Aorta (tissue), 5 donors: ENCODE measurements at places on chromosomes 2 and 18. TPM values are rescaled to one million over a fixed set of nuclear protein-coding genes. Genes with fewer than 3 reads are reported as not detected.

DNA sequence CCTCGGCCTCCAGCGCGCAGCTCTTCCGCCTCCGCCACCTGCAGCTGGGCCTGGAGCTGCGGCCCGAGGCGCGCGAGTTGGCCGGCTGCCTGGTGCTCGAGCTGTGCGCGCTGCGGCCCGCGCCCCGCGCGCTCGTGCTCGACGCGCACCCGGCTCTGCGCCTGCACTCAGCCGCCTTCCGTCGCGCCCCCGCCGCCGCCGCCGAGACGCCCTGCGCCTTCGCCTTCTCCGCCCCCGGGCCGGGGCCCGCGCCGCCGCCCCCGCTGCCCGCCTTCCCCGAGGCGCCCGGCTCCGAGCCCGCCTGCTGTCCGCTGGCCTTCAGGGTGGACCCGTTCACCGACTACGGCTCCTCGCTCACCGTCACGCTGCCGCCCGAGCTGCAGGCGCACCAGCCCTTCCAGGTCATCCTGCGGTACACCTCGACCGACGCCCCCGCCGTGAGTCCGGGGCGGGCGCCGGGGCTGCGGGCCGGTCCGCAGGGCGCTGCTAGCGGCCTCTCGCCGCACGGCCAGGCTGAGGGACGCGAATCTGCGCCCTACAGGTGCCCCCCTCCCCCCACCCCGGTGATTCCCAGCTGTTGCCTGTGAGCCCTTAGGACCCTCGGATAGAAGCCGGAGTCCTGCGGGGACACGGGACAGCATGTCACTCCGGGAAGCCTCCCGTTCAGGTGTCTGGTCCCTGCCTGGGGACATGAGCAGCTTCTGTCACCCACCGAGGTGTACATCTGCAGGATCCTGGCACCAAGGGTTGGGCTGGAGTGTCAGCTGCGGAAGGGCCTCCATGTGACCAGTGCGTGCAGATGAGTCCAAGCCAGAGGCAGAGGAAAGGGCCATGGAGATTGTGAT is 616 bp downstream of the RNPEPL1 start:
- no peak overlapping the region for H3K27ac ChIP-seq
- no peaks in the 10 kb centered on the region for H3K36me3 ChIP-seq
- peak; percentile 90 for DNase-seq
- H3K4me1 ChIP-seq: no peaks in the 10 kb centered on the region

The ABCG8 gene
- total RNA-seq: not detected

GRCh38 chr2:17373741-17374140 is 144.5 kb downstream of the RAD51AP2 start:
- no peak overlapping the region for H3K4me3 ChIP-seq
- H3K36me3 ChIP-seq: no peaks in the 10 kb centered on the region
- no peak overlapping the region for H3K27ac ChIP-seq

The IGFBP5 gene
- 1,222 TPM for total RNA-seq

The RFTN2 gene
- 17.5 TPM for total RNA-seq

- H3K4me1 ChIP-seq: no peaks in the 10 kb centered on the region
- no peaks in the 10 kb centered on the region for H3K36me3 ChIP-seq
- DNase-seq: no peak
- H3K27ac ChIP-seq: no peak overlapping the region
- no peak overlapping the region for H3K4me3 ChIP-seq
- no peaks in the 10 kb centered on the region for H3K27me3 ChIP-seq
These were observed 37.9 kb downstream of the CDH20 start for GRCh38 chr18:61371111-61371510.

GRCh38 chr2:192148620-192149321 is 46.0 kb downstream of the TMEFF2 start:
- peaks cover 7% of the 10 kb centered on the region for H3K4me1 ChIP-seq
- H3K27me3 ChIP-seq: no peaks in the 10 kb centered on the region
- H3K4me3 ChIP-seq: no peak overlapping the region

DNA sequence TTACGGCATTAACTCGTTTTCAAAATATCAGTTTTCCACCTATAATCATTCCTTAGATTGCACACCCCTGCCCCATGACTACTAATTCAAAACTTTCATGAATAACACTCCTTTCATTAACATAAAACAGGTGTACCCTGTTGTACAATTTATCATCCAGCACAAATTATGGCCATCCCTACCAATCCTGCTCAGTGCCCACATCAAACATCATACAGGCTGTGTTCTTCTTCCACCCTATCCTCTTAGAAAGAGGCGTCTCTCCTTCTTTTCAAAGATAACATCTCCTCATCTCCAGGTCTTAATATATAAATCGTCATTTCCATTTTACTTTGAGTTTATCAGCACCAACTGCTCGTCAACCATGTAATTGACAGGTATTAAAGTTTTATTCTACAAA is 67.6 kb downstream of the SLC66A3 start:
- DNase-seq: no peak
- H3K36me3 ChIP-seq: peaks cover 2% of the 10 kb centered on the region
- H3K27me3 ChIP-seq: no peaks in the 10 kb centered on the region
- no peak overlapping the region for H3K27ac ChIP-seq

DNA sequence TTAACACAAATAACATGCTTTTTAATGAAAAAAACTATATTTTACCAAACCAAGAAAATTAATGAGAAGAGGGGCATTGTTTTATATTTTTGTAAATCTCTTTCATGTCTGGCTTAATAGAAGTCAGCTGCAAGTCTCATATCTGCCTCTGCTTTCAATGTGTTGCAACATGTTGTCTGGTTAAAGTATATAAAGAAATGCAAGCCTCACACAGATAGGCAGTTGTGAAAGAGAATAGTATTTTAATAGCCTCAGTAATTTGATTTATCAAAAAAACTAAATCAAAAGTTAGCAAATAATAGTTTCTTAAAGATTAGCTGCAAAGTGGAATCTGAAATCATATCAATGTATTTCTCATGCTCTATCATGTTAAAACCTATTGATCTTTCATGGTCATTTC is 52.9 kb upstream of the NCOA1 start:
- no peaks in the 10 kb centered on the region for H3K36me3 ChIP-seq
- no peak overlapping the region for H3K27ac ChIP-seq
- peaks cover 3% of the 10 kb centered on the region for H3K4me1 ChIP-seq
- no peak overlapping the region for H3K4me3 ChIP-seq
- DNase-seq: no peak

The IL36A gene
- total RNA-seq: not detected

- H3K4me1 ChIP-seq: no peaks in the 10 kb centered on the region
- H3K36me3 ChIP-seq: no peaks in the 10 kb centered on the region
- no peak overlapping the region for H3K27ac ChIP-seq
These were observed 124.2 kb downstream of the NFATC1 start for GRCh38 chr18:79519751-79520477.

- no peak overlapping the region for H3K4me3 ChIP-seq
- H3K27me3 ChIP-seq: peaks cover 4% of the 10 kb centered on the region
- H3K4me1 ChIP-seq: no peaks in the 10 kb centered on the region
- DNase-seq: no peak
- no peak overlapping the region for H3K27ac ChIP-seq
These were observed 16.5 kb upstream of the MARCO start for GRCh38 chr2:118925476-118925875.

- no peaks in the 10 kb centered on the region for H3K4me1 ChIP-seq
- H3K4me3 ChIP-seq: no peak overlapping the region
- no peak for DNase-seq
- H3K27me3 ChIP-seq: no peaks in the 10 kb centered on the region
- no peaks in the 10 kb centered on the region for H3K36me3 ChIP-seq
- no peak overlapping the region for H3K27ac ChIP-seq
These were observed 221.3 kb downstream of the MBD2 start for GRCh38 chr18:54003195-54003594.

DNA sequence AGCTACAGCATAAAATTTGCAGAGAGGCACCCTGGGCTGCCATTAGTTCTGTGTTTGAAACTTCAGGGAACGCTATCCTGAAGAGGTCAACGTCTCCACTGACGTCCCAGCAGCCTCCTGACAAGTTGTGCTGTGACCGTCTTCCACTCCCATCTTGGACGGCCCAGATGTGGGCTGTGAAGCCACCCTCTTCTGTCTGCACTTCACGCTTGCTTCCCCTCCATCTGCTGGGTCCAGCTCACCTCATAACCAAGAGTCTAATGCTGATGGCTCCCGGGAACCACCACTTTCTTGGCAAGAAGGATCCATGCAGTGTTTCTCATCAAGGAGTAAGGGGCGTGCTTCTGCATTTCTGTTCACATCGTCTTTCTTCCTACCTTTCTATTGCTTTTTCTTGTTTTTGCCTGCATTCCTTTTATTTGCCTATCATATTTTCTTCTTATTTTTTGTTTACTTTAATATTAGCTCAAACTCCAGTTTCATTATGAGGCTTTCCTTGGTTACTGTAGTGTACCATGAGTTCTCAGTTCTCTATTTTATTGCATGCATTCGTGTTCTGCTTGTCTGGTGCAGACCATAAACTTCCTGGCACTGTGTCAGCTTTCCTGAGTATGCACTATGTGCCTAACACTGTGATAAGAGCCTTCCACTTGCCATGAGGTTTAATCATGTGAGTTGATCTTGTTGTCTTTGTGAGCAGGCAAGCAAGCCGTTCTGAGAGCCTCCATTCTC is 631.8 kb upstream of the RAB6C start:
- H3K4me1 ChIP-seq: no peaks in the 10 kb centered on the region
- H3K4me3 ChIP-seq: no peak overlapping the region
- no peaks in the 10 kb centered on the region for H3K27me3 ChIP-seq
- no peak for DNase-seq
- H3K27ac ChIP-seq: no peak overlapping the region
- H3K36me3 ChIP-seq: no peaks in the 10 kb centered on the region

DNA sequence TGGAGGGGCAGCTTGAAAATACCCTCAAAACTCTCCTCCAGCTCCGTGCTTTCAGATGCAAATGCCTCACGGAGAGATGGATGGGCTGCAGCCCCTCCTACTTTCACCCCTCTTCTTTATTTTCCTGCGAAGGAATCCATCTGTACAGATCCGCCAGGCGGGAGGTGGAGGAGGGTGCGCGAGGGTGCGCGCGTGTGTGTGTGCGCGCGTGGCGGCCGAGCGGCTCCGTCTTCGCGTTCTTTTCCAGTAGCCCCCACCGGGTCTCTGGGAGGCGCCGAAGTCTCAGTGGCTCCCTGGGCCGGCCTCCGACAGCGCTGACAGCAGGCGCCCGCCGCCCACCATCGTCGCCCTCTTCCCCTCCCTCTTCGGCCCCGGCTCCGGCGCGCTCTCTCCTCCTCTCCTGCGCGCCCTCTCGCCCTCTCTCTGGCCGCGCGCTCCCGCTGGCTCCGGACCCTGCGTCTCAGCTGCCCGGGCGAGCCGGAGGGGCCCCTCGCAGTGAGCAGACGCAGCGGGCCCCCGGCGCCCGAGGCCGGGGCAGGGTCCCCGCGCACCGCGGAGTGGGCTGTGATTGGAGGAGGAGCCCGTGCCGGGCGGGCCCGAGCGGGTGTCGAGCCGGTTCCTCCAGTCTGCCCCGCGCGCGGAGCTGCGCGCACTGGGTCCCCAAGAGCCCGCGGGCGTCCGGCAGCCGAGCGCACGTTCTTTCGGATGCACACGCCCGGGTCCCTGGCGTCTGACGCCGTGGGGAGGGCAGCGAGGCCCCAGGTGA is at the start of gene CDH7:
CDH7 (plus strand) TSS at position 624 of the 766 bp plus-strand sequence. CDS start 11,831 bp downstream, outside the sequence.
- no peaks in the 10 kb centered on the region for H3K4me1 ChIP-seq
- DNase-seq: no peak
- no peaks in the 10 kb centered on the region for H3K27me3 ChIP-seq

GRCh38 chr2:148658807-148659722 is 14.5 kb downstream of the EPC2 start:
- H3K27ac ChIP-seq: no peak overlapping the region
- no peak for DNase-seq
- H3K36me3 ChIP-seq: no peaks in the 10 kb centered on the region
- peaks cover 3% of the 10 kb centered on the region for H3K4me1 ChIP-seq

The DYNAP gene
- total RNA-seq: not detected

GRCh38 chr18:75548353-75548905 is 120.9 kb upstream of the SMIM21 start:
- no peak overlapping the region for H3K27ac ChIP-seq
- no peak overlapping the region for H3K4me3 ChIP-seq

DNA sequence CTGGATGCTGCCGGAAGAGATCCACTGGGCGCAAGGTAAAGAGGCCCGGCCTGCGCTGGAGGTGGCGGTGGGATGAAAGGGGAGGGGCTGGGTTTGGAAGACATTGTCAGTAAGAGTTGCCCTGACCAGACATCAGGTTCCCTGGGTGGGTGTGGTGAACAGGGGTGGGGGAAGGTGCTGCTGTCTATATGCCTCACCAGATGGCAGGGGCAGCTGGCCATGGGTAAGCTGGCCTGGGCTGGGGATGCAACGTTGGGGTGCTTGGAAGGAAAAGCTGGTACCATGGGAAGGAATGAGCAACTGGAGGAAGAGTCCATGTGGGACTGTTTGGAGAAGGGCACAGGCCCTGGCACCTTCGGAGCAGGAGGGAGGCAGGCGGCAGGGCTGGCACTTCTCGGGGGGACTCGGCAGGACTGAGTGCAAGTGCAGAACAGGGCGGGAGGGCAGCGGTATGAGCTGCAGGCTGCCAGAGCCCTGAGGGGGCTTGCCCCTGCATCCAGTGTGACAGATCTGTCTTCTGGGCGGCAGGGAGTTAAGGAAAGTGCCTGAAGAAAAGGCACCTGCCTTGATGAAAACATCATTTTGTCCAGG is 146.4 kb downstream of the DYSF start:
- H3K27me3 ChIP-seq: no peaks in the 10 kb centered on the region
- H3K4me1 ChIP-seq: no peaks in the 10 kb centered on the region
- no peaks in the 10 kb centered on the region for H3K36me3 ChIP-seq
- H3K27ac ChIP-seq: no peak overlapping the region

DNA sequence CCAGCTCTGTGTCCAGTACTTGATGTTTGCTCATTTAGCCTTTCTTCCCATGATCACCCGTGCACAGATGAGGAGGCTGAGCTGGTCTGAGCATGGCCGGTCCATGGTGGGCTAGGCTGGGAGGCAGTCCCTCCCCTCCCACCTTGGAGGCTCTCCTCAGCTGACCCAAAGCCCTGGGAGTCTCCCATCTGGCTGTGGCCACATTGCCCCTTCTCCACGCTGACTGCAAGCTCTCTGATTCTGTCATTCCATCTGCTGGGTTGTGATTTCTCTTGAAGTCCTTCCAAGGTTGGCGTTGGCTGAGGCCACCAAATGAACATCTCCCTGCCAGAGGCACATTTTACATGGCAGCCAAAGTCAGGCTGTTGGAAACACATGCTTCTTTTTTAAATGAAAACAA is 44.0 kb downstream of the ACKR3 start:
- H3K4me3 ChIP-seq: no peak overlapping the region
- no peaks in the 10 kb centered on the region for H3K27me3 ChIP-seq
- H3K4me1 ChIP-seq: no peaks in the 10 kb centered on the region
- H3K36me3 ChIP-seq: no peaks in the 10 kb centered on the region
- no peak overlapping the region for H3K27ac ChIP-seq

DNA sequence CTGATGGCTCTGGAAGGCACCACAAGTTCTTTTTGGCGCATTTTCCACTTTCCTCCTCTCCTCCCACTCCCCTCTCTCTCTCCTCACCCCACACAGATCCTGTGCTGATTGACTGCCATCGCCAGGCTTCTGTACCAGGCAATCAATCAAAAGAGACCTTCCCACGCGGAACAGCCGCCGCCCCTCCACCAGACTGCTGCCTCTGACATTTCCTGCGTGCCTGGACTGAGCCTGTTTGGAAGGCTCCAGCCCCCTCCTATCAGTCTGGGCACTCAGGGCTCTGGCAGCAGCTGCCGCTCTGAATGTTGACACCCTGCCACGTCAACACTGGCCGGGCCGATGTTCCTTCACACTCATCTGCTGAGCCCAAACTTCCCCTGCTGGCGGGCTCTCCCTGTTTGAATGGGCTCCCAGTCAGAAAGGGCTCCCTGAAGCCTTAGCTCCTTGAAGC is 467.7 kb downstream of the EPHA4 start:
- H3K4me3 ChIP-seq: no peak overlapping the region
- H3K36me3 ChIP-seq: no peaks in the 10 kb centered on the region
- DNase-seq: peak; percentile 90
- H3K27me3 ChIP-seq: no peaks in the 10 kb centered on the region
